Sigmoid colon (tissue), 7 donors: ENCODE measurements at places on chromosomes 4 and X.

DNA sequence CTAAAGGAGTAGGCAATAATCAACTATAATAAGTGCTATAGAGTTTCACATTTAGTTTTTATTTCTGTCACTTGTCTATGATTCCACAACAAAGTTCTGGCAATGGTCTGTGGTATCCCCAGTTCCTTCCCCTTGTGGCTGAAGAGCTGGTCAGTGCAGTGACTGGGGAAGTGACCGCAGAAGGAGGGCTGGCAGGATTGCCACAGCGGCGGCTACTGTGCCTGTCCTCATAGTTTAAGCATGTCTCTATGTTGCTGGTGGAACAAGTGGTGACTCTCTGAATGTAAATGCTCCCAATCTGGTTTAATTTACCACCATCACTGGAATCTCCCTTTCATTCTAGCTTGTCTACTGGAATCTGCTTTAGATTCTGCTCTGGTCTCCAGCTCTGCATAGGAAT is 170.6 kb upstream of the GK2 start:
- DNase-seq = no peak

DNA sequence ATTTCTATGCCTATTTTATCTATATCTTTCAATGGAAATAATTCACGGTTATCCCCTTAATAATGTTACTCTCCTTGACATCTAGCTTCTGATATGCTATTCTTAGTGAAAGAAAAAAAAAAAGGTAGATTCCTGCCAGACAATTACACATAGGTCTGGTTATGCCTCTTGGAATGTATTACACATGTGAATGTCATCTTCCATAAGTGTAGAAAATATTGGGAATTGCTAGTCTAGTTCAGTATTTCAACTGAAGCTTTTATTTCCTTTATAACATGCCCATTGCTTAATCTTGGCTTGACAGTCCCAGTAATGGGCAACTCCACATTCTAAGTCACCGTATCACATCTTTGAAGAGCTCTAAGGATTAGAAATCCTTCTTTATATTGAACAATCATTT is 25.4 kb upstream of the PPP1R2C start:
- no peak for DNase-seq

DNA sequence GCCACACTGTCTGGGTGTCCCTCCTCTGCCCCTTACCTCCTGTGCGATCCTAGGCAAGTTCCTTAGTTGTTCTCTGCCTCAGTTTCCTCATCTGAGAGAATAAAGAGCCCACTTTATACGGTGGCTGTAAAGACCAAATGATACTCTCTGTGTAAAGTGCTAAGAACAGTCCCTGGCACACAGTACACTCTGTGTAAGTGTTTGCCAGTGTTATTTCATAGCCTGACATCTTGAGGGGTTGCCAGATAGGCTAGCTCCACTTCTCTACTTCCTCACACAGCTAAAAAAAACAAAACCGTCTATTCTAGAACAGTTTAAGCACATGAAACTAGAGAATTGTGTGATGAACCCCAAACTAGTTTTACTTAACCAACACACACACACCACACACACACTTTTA is 17.1 kb downstream of the SPON2 start:
- no peak for DNase-seq

DNA sequence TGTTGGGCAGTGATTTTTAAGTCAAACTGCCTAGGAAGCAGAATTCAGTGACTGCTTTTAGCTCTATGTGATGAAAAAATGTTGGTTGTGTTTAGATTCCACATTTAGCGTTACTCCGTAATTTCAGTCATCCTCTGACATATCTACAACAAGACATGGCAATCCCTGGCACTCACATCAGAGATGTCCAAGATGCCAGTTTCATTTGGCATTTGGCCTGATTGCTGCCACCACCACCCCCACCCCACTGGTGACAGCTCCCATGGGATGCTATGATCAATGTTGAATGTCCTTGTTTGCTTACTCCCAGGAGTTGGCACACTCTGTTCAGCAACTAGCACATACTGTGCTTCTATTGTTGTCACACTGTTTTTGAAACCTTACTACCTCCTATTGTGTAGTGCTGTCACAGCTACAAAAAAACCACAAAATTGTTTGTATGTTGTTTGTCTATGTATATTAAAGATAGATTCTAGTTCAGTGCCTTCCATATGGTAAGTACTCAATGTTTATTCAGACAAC is 101.4 kb downstream of the AWAT2 start:
- DNase-seq = no peak
